Activated CD4-positive, alpha-beta T cell treated with anti-CD3 and anti-CD28 coated beads, Interleukin-2, amount 50 U/mL, for 48 hours (primary cell): ENCODE measurements at places on chromosomes 5 and 9.

DNA sequence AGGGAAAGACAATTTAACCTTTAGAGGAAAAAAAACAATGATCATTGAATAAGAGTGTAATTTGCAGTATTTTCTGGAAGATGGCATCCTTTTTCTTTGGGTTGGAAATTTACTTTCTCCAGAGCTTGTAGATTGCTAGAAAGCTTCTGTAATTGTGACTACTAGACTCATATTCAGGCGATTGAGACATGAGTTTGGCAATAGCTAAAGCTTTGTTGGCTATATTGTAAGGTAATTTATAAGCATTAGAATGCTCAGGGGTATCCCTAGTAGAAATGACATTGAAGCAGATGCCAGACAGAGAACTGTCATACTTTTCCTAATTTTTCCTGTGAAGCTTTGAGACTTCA is 115.3 kb downstream of the UNC13B start:
- no peak for DNase-seq

DNA sequence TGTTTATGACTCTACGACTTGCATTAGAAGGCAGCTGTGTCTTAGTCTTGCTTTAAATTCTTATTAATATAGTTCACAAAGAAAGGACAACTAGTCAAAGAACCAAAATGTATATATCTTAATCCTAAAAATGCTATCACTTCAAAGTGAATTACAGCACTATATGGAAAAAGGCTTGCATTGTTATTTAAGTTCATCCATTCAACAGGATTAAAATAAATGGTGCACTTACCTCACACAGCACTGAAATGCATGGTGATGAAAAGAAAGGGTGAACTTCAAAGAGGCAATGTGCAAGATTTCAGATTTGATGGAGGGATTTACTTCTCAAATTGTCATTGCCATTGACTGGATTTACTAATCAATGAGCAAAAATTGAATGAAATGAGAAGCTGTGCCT is 344.4 kb upstream of the NUDT12 start:
- DNase-seq: no peak

- no peak for DNase-seq
Measured at GRCh38 chr9:79592726-79593493, 21.1 kb downstream of the TLE4 start.

- no peak for DNase-seq
Measured at GRCh38 chr9:84750152-84750865, 80.8 kb downstream of the NTRK2 start.

DNA sequence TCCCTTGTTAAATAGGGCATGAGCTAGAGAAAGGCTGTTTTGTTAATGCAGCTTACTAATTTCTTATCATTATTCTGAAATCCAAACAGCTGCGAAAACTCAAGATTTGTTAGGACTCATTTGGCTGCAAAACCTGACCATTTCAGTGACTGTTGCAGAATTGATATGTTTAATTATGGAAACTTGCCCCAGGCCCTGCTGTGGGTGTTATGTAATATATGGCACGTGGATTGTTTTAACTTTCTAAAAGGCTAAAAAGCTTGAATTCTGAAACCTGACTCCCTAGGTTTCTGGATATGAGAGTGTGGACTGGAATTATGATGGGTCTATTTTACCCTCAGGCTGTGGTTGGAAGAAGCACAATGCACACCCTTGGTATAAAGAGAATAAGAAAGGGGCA is 4.4 kb downstream of the IL9 start:
- no peak for DNase-seq

- no peak for DNase-seq
Measured at GRCh38 chr5:94941122-94941755, 322.8 kb downstream of the SLF1 start.

DNA sequence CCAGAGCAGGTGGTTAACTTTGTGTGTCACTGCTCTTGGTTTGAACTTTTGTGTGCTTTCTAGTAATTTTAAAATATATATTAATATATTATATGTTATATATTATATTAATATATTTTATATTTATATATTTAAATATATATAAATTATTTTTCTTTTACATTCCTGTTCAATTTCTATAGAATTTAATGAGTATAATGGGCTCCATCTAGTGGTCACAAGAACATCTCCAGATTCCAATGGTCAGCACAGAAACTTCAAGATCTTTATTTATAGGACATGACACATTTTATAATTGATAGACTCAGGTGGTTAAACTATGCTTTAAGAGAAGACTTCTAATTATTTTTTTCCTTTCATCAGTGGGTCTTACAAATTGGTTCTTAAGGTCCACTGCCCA is 39.1 kb downstream of the COL23A1 start:
- DNase-seq: no peak

DNA sequence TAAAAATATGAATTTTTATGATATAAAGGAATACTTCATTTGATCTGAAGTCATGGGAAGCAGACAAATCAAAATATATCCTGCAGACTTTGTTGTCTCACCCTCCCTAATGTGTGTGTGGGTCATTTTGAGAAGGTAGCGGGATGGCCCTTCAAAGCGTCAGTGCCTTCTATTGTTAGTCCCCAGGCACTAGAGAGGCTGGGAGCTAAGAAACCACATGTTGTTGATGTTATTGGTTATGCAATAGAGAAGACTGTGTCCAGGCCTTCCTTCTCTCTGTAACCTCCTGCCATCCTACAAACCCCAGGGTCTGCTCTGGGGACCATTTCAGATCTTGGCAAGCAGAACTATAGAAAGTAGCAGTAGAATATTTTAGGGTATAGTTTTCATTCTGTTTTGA is 94.7 kb downstream of the NLN start:
- DNase-seq: no peak

DNA sequence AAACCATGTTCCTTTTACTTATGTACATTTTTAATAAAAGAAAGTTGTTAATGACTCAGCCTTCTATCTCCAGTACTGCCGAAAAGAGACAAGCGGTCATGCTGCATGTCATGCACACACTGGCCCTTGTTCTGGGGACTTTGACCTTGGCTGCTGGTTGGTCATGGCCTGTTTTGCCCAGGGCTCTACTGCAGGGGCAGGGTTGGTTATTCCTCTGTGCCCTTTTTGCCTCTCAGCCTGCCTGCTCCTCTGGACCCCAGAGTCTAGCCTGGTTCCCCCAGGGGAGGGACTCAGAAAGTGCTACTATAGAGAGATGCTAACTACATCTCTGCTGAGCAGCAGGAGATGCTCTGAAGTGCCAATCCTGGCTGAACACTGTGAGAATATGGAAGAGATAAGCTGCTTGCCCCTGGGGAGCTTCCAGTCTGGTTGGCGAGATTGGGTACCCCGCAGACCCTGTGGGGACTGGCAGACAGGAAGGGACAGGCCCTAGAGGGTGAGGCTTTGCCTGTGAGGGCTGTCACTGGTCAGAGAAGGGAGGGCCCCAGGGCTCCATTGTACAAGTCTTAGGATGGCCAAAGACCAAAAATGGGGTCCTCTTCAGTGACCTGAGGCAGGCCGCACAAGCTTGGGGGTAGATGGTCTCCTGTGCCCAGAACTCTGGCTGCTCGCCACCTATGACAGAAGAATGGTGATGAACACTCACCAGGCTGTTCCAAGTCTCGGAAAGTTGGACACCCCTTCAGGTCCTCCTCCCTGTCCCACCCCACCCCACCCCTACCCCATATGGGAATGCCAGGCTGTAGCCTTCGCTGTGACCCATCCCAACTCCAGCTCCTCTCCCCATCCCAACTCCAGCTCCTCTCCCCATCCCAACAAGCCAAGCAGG is 14.3 kb downstream of the IRF1 start:
- DNase-seq: no peak

DNA sequence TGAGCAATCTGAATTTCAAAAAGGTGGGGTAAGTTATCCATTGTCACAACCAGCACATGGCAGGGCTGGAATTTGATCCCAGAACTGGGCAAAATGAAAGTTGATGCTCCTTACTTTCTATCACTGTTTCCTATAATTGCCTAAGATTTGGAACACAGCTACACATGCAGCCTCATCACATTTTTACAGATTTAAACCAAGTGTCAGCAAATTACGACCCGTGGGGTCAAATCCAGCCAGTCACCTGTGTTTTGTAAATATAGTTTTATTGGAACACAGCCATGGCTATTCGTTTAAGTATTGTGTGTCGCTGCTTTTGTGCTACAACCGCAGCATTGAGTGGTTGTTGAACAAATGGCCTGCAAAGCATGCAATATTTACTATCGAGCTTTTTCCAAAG is 94.3 kb downstream of the SREK1 start:
- no peak for DNase-seq

GRCh38 chr9:81423589-81424326 is 265.6 kb downstream of the TLE1 start:
- DNase-seq: no peak

- DNase-seq: no peak
Measured at GRCh38 chr9:30522486-30522885, 1862.0 kb upstream of the ACO1 start.

GRCh38 chr5:127602896-127603844 is 45.7 kb upstream of the CTXN3 start:
- DNase-seq: no peak

DNA sequence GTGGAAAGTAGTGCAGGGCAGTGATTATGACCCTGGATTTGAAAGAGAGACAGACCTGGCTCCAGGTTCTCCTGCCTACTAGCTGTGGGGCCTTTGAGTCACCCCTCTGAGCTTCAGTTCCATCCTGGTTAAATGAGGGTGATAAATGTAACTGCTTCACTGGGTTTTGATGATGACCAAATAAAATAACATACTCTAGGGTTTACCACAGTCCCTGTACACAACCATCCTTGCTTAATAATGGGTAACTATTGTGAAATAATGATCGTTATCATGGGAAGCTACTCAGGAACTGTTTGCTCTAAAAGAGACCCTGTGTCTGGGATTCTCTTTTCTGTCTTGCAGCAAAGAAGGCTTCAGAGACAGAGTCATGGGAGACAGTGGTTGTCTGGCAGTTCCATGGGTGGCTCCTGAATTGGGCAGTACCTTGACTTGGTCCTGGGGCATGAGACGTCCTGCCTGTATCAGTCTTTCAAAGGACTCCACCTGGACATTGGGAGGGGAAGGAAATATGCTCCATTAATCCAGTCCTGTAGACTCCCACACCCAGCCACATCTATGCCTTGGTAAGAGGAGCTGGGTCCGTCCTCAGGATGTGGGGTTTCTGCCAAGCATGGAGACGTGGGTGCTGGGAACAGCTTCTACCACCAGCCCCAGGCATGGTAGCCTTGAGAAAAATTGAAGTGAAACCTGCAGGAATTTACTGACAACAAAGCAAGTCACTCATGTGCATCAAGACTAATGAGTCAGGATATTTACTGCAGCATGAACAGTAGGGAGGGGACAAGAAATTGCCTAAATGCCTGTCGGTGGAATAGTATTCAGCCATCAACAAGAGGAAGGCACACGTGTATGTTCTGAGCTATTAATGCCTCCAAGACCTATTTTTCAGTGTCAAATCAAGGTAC is 23.4 kb downstream of the AKNA start:
- DNase-seq: no peak
